ENCODE measurements at places on chromosomes 4 and X.

GRCh38 chr4:104571341-104571740, 76.6 kb upstream of the CXXC4 start:
- no peak for DNase-seq

GRCh38 chr4:17599826-17600225, 14.6 kb upstream of the MED28 start:
- no peak for DNase-seq

DNA sequence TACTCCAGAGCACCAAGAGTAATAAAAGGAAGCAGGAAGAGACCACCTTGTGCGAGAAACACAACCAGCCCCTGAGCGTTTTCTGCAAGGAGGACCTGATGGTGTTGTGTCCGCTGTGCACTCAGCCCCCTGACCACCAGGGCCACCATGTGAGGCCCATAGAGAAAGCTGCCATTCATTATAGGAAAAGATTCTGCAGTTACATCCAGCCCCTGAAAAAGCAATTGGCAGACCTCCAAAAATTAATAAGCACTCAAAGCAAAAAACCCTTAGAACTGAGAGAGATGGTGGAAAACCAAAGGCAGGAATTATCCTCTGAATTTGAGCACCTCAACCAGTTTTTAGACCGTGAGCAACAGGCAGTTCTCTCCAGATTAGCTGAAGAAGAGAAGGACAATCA, 5.7 kb downstream of the TRIM75 start:
- no peak for DNase-seq

DNA sequence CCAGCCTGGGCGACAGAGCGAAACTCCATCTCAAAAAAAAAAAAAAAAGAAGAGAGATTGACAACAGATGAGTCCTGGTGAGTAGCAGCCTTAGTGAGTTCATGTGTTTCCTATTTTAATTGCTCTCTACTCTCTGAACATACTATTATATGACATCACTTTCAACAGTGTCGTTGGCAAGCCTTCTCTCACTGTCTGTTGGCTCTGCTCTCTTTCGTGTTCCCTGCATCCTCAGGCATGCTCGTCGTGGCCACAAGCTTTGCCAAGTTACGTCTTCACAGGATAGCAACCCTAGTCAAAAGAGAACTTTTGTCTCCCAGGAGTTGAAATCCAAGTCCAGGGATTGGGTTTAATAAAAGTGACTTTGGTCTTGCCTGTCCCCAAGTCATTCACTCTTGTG, 117.1 kb upstream of the EGFL6 start:
- DNase-seq, result no peak

DNA sequence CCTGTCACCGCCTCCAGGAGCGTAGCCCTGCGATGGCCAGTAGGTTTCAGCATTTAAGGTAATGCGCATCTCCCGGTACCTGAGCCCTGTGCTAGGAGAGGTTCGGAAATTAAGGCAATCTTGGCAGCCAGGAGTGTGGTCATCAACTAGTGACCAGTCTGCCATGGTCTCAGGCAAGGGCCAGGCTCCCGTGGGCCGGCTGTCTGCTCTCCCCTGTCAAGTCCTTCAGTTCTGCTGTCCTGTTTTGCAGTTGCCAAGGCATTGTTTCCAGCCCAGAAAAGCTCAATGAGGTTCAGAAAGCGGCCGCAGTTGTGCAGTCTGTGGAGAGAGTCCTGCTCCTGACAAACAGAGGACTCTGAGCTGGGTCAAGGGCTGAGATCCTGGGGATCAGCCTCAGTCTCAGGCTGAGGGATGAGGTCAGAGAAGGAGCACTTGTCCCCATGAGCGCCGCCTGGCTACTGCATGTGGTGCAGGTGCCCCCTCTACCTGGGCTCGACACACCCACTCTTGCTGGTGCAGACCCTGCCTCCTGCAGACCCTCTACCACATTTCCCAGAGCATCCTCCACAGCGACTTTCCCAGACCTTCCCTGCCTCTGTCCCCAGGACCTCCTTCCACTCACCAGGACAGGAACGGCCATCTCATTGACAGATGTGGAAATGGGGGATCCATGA, 53.4 kb upstream of the PSAPL1 start:
- no peak for DNase-seq

- DNase-seq, result peak; percentile 2
Measured at GRCh38 chr4:17030543-17030942, 132.1 kb upstream of the LDB2 start.

DNA sequence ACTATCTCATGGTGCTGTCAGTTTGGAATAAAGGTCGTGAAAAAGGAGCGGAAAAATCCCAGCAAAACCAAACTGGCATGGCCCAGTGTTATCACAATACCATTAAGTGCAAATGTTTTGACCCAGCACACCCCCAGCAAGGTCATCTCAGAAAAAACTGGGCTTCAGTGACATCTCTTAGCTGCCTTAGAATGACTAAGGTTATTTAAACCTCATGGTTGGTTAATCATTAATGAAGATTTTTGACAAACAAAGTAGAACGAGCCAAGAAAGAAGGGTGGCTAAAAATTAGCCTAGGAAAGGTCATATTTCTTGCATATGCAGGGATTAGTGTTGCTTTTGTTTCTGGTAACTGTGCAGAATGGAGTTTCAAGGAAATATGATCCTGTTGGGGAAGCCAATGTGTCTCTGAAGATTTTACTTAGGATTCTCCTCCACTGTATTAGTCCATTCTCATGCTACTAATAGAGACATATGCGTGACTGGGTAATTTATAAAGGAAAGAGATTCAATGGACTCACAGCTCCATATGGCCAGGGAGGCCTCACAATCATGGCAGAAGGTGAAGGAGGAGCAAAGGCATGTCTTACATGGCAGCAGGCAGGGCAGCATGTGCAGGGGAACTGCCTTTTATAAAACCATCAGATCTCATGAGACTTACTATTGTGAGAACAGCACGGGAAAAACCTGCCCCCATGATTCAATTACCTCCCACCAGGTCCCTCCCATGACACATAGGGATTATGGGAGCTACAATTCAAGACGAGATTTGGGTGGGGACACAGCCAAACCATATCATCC, 83.5 kb downstream of the CHRNA9 start:
- no peak for DNase-seq

DNA sequence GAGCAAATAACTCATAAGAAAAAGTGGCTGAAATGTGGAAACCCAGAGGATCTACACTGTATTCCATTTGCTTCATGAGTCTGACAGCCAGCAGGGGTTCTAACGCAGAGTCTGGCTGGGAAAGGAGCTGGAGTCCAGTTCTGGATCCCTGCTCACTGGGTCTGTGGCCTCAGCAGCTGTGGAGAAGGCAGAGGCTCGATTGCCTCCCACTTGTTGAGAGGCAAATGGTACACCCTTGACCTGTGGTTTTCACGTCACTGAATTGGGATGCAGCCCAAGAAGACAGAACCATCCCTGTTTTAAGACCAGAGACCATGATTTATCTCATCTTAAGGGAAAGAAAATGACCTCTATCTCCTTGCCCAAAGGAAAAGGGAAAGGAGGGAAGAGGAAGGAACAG, 147.0 kb upstream of the NOCT start:
- no peak for DNase-seq

GRCh38 chrX:50877310-50877709, 33.2 kb upstream of the BMP15 start:
- no peak for DNase-seq

Data from HTR-8/SVneo (cell line).